Neuronal stem cell (in vitro differentiated cells): ENCODE measurements at places on chromosomes 11 and 22.

DNA sequence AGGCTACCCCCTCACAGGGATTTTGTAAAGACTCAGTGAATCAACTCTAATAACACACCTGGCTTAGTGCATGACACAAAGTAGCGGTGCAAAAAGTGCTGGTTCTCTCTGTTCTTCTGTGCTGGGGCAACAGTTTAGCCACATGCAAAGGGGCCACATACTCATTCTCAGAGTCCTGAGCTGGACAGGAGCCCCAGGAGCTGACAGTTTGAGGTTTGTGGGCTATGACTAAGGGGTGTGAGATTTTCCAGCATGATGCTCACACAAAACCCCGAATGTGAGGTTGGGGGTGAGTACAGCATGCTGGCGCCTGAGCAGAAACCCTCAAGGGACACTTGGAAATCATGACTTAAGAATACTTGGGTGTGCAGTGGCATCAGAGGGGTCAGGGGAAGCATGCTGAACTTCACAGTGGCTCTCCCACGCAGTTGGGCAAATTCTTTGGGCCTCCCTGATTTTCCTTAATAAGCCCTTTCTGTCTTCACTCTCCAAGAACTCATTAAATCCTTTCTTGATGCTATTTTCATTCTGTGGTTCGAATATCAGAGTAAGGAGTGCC, 31.0 kb downstream of the TMPRSS5 start:
- no peak for DNase-seq

DNA sequence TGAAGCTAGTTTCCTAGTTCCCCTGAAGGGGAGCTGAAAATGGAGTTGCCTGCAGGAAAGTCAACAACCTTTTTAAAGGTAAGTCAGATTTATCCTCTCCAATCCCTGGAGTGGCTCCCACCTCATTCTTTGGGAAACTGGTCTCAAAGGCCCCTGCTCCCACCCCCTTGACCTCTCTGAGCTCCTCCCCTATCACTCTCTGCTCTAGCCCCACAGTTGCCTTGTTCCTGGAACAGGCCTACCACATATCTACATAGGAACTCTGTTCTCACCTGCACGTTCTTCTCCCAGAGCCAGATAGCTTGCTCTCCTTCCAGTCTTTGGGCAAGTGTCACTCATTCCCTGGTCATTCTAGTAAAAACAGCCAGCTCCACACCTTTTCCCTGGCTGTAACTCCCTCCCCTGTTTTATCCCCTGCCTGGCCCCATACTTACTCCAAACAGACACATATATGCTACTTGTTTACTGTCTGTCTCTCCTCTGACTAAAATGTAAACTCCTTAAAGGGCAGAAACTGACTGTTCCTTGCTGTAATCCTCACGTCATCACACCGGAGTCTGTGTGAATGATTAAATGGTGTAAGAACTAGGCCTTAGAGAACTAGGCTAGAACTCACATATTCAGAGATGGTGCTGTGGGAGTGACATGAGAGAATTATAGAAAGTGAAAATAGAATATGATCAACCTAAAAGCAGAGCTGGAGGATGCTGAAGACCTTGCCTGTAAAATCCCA, 53.3 kb downstream of the TCF20 start:
- DNase-seq, result no peak

DNA sequence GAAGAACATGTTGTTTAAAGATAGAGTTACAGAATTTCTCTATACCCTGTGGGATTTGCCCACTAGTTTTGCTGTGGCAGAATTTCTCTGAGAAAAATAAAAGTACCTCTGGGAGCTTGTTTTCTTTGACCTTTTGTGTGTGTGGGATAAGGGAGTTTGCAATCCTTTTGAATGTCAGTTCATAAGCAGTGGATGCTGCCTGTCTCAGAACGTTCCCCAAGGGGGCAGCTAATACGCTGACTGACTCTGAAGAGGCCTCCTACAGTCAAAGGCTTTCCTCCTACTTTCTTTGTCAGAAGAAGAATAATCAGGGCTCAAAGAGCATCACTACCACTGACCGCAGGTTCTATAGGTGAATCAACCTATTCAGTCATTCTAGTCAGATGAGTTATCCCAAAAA, 140.6 kb downstream of the AASDHPPT start:
- DNase-seq, result peak; percentile 14

DNA sequence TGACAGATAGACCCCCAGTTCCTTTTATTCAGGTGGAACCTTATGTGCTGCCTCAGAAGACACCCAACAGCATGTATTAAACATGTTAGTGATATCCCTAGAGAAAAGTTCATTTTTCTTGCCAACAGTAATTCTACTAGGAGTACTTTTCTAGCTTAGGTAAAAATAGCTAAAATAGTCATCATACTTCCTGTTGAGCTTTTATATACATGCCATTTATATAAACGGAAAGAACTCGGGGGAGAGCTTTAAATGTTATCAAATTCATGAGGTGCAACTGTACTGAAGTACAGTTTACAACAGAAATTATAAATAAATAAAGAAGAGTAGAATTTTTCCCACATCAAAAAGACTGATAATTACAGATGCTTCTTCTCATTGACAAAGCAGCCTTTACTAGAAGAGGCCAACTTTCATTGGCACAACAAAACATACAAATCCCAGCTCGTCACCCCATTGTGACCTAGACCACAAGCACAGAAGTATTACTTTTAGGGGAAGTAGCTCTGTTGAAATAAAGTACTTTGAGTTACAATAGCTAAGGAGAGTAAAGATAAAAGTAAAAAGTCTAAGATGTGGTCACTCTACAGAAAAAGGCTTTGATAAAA, 59.1 kb upstream of the POU2AF2 start:
- no peak for DNase-seq

- DNase-seq, result no peak
Observed at GRCh38 chr22:38490915-38491314, 15.2 kb downstream of the DDX17 start.

GRCh38 chr22:44180706-44181032, at the start of gene PARVG:
Gene PARVG, plus strand, starts transcription at chr22:44180925. Its CDS starts 2,405 bp downstream, at chr22:44183330.
- DNase-seq, result no peak

DNA sequence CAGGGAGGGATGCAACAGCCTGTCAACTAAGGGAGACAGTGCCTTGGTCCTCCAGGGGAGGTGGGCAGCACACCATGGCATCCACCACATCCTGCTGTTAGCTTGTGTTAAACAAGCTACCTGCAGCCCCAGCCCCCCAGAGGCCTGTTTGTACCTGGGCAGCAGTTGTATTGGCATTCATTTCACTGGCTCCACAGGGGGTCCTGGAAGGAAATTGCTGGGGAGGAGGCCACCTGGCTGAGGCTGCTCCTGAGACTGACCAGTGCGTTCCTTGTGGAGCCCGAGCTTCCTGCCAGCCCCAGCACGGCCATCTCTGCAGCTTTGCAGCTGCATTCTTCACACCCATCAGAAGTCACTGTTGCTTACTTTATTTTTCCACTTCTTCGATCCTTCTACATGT, 479.9 kb downstream of the INSC start:
- DNase-seq, result no peak

GRCh38 chr11:95485115-95485900, 254.3 kb upstream of the SESN3 start:
- no peak for DNase-seq

DNA sequence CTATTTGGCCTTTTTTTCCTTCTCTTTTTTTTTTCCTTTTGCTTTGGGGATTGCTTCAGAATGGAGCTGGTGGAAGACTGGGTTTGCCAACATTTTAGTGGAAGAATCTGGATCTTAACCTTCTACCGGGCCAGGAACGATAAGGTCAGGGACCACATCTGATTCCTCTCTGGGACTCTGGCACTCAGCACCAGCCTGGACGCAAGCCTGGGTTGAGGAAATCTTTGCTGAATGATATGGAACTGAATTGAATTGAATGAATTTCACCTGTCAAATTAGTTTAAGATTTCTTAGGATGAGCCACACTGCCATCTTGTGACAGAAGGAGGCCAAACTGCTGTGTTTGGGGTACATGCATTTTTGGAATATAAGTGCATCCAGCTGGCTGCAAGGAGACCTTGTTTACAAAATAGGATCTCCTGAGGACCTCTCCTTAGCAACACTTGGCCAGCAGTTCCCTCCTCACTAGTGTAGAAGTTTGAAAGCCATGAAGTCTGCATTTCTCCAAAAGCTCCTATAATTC, 30.4 kb downstream of the TPBGL start:
- no peak for DNase-seq

- no peak for DNase-seq
Observed at GRCh38 chr11:33064033-33064825, 24.9 kb downstream of the TCP11L1 start.

- peak; percentile 56 for DNase-seq
Observed at GRCh38 chr22:20437613-20438426, at the start of gene SCARF2. Gene SCARF2, minus strand, starts transcription at chr22:20437825. Its CDS starts 71 bp downstream, at chr22:20437754.

- no peak for DNase-seq
Observed at GRCh38 chr11:65288706-65289536, 25.7 kb upstream of the CDC42EP2 start.

DNA sequence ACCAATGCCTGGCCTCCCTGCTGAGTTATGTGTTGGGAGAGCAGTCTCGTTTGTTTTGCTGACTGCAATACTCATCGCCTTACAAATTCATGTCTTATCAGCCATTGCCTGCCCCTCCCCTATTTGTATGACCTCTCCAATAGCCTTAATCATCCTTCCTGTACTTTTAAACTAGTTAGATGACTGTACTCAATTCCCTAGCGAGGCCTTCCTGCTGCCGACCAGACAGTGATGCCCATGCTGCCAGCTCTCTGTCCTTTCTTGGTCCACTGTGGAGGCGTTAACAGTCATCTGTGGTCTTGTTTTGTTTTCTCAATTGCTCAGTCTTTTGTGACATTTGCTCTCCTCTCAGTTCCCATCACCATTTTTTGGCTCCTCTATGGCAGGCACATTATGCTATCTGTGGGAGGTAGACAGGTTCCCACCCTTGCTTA, 20.3 kb upstream of the YPEL1 start:
- DNase-seq, result no peak

GRCh38 chr22:19037282-19038163, 84.7 kb downstream of the DGCR2 start:
- no peak for DNase-seq
